ENCODE measurements at places on chromosomes 2 and 18. TPM values are rescaled to one million over a fixed set of nuclear protein-coding genes. Genes with fewer than 3 reads are reported as not detected.
A peak's percentile ranks its signal among the peaks of the same experiment; 100 is the strongest.

TEKT4 gene
- total RNA-seq, result not detected

- peak; percentile 72 for DNase-seq
Measured at GRCh38 chr2:239399921-239400595, 762 bp downstream of the HDAC4 start.

- DNase-seq, result peak; percentile 81
Measured at GRCh38 chr18:24027156-24027827, 12.7 kb downstream of the TTC39C start.

GRCh38 chr18:79790996-79791972, 6.5 kb upstream of the KCNG2 start:
- peak; percentile 69 for DNase-seq

REG1B gene
- not detected for total RNA-seq

GRCh38 chr2:32745191-32745590, 117.3 kb downstream of the TTC27 start:
- no peak for DNase-seq

C2orf72 gene
- total RNA-seq, result 2.2 TPM

- DNase-seq, result no peak
Measured at GRCh38 chr2:223383315-223383714, 218.8 kb downstream of the SCG2 start.

CPSF3 gene
- 23.2 TPM for total RNA-seq

DYSF gene
- 12.5 TPM for total RNA-seq

GRCh38 chr18:295756-296490, 28.1 kb upstream of the THOC1 start:
- DNase-seq, result no peak

DNA sequence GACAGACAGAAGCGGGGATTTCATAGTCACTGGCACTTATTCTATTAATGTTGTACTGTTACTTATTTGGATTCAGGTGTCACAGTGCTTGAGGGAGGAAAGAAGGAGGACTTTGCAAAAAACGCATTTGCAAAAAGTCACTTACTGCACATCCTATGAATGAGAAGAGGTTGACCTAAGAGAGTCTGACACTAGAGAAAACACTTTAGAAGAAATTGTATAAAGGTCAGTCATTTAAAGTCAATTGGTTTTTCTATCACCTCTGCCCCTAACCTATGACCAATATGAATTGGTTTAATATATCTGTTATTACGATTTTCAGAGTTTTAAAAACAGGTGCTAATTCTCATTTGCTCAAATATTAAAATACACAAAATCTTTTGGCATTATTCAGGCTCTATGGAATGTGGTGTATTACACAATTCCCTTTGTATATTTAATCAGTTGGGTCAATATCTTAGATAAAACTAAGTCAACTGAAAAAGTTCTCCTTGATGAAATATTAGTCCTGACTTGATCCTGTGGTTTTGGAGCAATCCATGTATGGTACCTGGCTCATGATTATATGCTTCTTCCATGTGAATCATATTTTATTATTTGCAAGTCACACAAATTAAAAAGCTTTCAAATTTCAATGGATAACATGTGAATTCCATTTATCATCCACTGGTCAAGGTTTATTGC, 157.4 kb downstream of the CDH2 start:
- DNase-seq, result no peak

- DNase-seq, result no peak
Measured at GRCh38 chr2:142180820-142181533, 50.2 kb upstream of the LRP1B start.

DNA sequence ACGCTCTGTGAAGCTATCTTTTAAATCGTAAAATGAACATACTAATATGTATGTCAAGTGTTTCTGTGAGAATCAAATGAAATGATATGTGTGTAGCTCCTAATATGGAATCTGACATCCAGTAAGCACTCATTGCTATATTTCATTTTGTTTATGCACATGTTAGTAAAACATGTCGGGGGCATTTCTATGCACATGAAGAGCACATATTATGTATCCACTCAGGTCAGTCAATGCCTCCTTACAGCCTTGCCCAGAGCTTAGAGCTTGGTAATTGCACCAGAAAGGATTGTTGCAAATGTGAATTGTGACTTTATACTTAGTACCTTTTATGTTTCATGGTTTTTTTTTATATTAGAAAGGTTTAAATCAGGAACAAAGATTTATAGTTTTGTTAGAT, 463.7 kb upstream of the HNMT start:
- no peak for DNase-seq
